ENCODE measurements at places on chromosomes 5 and 9. TPM values are rescaled to one million over a fixed set of nuclear protein-coding genes. Genes with fewer than 3 reads are reported as not detected.

GRCh38 chr5:148910216-148910615 lies 83.8 kb downstream of the ADRB2 start:
- DNase-seq, result no peak
- H3K27me3 ChIP-seq, result no peaks in the 10 kb centered on the region
- peaks cover 73% of the 10 kb centered on the region for H3K4me1 ChIP-seq
- H3K27ac ChIP-seq, result peak overlapping the region; percentile 98
- H3K4me3 ChIP-seq, result peak overlapping the region; percentile 28

DNA sequence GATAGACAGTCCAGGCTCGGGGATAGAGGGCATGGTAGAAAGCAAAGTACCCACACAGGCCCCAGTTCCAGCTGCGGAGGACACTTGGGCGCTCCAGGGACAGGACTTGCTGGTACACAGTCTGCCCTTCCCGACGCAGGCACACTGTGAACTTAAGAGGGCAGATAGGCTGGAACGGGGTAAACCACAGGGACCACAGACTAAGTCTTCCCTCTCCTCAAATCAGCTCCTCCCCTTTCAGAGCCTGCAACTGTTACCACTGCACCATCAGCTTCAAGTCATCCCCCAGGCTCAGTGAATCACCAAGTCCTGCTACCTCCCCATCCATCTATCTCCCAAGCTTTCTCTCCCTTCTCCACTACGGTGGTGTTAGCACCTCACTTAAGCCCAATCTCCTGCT lies 7.3 kb downstream of the GBA2 start:
- peaks cover 13% of the 10 kb centered on the region for H3K4me1 ChIP-seq
- H3K27me3 ChIP-seq, result no peaks in the 10 kb centered on the region
- H3K36me3 ChIP-seq, result no peaks in the 10 kb centered on the region
- H3K27ac ChIP-seq, result no peak overlapping the region
- H3K4me3 ChIP-seq, result no peak overlapping the region
- DNase-seq, result no peak

DNA sequence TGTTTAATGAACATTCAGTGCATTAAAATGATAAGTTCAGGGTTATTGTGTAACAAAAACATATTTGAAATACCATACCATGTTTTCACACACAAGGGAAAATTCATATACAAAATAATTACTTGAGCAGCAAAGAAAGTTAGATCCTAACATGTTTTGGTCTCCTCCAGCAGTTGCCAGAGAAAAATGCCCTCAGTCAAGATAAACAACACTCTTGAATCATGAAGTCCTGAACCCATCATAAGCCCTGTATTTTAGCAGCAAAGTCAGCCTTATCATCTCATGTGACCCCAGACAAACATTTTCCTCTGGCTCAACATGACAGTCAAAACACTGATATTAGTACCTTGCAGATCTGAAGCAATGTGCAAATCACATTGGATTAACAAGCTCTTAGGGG lies 1541.1 kb upstream of the WWC1 start:
- H3K4me1 ChIP-seq, result no peaks in the 10 kb centered on the region
- peaks cover 19% of the 10 kb centered on the region for H3K27me3 ChIP-seq
- no peak overlapping the region for H3K4me3 ChIP-seq
- DNase-seq, result no peak
- no peak overlapping the region for H3K27ac ChIP-seq

DNA sequence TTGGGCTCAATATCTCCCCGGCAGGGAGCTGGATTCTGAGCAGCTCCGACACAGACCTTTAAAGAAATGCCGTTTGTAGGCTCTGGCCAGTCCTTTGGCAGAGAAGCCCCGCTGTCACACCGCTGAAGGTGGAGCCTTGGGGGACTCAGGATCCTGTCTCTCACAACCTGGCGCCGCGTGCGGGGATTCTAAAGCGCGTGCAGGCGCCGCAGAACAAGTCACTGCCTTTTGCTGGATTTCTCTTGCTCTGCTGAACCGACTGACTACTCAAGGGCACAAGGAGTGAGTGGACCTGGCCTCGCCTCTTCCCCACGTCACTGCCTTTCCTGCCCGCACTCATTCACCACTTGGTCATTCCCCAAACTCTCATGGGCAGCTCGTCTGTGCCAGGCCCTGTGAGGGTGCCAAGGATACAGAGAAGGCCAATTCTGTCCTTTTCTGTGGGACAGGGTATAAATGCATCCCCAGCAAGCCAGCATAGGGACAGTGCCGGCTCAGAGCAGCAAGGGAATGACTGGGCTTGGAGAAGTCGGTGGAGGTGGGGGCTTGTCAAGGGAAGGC lies 69.3 kb downstream of the CRB2 start:
- no peaks in the 10 kb centered on the region for H3K27me3 ChIP-seq
- no peak overlapping the region for H3K27ac ChIP-seq
- DNase-seq, result no peak
- peaks cover 8% of the 10 kb centered on the region for H3K4me1 ChIP-seq
- no peaks in the 10 kb centered on the region for H3K36me3 ChIP-seq

- no peaks in the 10 kb centered on the region for H3K27me3 ChIP-seq
- no peak for DNase-seq
- no peaks in the 10 kb centered on the region for H3K4me1 ChIP-seq
Measured at GRCh38 chr5:74433255-74433895, 207.2 kb downstream of the ENC1 start.

The MEGF9 gene
- 30.3 TPM for total RNA-seq

The BBLN gene
- total RNA-seq, result 154 TPM

The GBGT1 gene
- 1.2 TPM for total RNA-seq
